Left lung (tissue), 14 donors: ENCODE measurements at places on chromosomes 4 and X.

DNA sequence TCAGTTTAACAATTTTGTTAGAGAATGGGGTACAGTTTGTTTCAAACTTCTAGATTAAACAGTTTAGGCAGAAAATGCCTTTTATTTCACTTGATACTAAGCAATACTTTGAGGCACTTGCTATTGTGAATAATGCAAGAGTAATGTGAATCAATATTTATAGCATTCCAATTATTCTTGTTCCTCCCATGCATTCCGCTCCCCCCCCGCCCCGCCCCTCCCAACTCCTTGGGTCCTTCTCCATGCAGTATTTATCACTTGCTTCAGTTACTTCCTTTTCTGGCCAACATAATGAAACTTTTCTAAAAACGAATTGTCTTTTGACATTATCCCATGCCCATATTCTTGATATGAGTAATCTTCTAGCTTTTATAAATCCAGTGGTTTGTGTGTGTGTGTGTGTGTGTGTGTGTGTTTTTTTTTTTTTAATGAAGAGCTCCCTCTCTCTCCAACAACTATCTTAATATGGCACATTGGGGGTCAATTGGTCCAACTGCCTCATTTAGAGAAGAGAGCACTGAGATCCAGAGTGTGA is 1.6 kb downstream of the BANK1 start:
- DNase-seq = no peak

DNA sequence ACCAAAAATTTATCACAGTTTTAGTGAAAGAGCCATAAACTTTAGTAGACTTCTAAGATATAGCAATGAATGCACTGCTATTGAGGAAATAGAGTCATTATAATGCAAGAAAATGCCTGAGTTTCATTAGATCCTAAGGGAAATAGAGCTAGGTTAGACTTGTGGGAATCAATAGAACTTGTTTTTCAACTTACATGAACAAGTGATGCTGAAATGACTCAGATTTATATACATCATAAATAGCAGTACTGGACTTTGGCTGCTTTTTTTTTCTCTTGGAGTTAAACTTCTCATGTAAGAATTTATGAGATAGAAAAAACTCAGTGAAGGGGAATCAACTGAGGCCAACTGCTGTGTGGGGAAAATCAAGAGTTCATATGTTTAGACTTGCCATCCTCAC is 216.5 kb upstream of the AADAT start:
- DNase-seq = no peak

DNA sequence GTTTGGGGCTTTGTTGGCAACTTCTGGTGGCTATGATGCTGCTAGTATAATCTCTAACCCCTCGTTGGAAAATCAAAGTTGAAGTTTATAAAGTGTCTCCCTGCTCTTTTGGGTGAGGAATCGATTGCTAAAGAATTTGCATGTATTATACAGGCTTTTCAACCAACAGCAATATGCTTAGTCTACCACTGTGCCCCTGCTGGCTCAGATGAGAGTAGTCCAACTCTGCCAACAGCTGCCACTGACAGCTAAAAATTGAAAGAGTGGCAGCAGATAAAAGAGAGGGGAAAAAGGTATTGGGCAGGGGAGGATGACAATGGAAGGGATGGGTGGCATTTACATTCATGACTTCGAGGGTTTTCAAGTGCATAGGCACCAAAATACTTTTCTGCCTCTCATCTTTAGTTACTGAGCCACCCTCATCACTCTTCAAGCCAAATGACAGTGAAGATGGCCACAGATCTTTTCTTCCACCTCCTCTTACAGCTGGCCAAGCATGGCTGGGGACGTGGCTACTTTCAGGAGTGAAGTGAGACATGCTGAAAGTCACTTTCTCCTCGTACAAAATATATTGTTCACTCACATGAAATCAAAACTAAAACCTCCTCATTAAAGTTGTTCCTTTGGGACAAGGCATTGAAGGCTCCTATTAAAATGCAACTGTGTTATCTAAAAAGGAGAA is 2.7 kb upstream of the GRIA3 start:
- DNase-seq = no peak

- no peak for DNase-seq
These were observed 584.2 kb upstream of the INTU start for GRCh38 chr4:127048376-127049044.

DNA sequence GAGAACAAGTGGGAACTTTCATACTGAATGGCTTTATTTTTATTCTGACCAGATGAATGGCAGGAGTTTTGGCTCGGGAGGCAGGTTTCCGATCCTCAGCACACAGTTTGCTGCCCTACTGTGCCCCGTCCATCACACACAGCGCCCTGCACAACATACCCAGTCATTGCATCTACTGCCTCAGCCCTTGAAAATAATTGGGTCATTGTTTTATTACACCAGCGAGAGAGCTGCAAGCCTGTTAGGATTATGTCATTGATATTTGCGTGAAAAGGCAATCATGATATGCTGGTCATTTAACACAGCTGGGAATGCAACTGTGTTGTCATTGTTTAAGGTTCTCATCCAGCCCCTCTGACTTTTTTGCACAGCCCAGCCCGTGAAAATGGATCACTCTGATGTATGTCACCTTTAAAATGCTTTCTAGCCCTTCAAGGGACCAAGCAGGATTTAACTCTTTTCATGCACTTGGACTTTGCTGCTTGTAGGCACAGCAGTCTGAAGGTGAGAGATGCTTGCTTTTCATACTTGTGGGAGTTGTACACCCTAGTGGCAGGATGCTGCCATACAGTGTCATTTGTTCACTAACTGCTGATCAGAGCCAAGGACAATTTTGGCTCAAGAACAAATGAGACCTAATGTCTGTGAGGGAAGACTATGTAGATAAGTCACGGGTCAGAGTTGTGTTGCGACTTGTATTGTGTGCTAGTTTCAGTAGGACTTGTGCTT is 62.3 kb downstream of the RTL9 start:
- no peak for DNase-seq

DNA sequence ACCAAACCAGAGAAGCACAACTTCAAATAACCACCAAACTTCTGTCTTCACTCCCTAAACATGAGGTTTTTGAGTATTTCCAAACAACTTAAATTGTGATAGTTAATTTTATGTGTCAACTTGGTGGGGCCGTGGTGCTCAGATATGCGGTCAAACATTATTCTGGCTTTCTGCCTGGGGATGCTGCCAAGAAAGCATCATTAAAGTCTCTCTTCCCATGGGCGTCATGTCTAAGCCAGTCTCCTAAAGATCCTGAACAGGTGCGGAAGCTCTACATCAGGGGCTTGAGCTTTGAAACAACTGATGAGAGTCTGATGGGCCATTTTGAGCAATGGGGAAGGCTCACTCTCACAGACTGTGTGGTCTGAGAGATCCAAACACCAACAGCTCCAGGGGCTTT is 24.1 kb upstream of the SOD3 start:
- DNase-seq = no peak

GRCh38 chr4:112818594-112818965 is 181.6 kb downstream of the LARP7 start:
- DNase-seq = no peak
